ENCODE measurements at places on chromosomes 4 and X. TPM values are rescaled to one million over a fixed set of nuclear protein-coding genes. Genes with fewer than 3 reads are reported as not detected.

HSFX4 gene
- total RNA-seq = not detected

QRFPR gene
- total RNA-seq = not detected

EVC gene
- 25.3 TPM for total RNA-seq

TTC29 gene
- not detected for total RNA-seq

ITIH6 gene
- not detected for total RNA-seq

ASB12 gene
- not detected for total RNA-seq

AMTN gene
- total RNA-seq = not detected

TEX13D gene
- not detected for total RNA-seq

TCEAL1 gene
- 54.4 TPM for total RNA-seq

TMEM31 gene
- not detected for total RNA-seq

TBX22 gene
- not detected for total RNA-seq

FOXP3 gene
- not detected for total RNA-seq

DKK2 gene
- not detected for total RNA-seq

AVPR2 gene
- total RNA-seq = not detected

UGT2B10 gene
- total RNA-seq = not detected

HS3ST1 gene
- 1.5 TPM for total RNA-seq

FNIP2 gene
- total RNA-seq = 7.9 TPM

MAPK10 gene
- 3.9 TPM for total RNA-seq

TCEAL2 gene
- not detected for total RNA-seq

FGA gene
- not detected for total RNA-seq

Data from cardiac atrium fibroblast (primary cell).